Tongue (tissue), 3 donors: ENCODE measurements at places on chromosomes 2 and 18.

GRCh38 chr18:58057291-58057965 lies 13.4 kb downstream of the NEDD4L start:
- DNase-seq, result no peak

DNA sequence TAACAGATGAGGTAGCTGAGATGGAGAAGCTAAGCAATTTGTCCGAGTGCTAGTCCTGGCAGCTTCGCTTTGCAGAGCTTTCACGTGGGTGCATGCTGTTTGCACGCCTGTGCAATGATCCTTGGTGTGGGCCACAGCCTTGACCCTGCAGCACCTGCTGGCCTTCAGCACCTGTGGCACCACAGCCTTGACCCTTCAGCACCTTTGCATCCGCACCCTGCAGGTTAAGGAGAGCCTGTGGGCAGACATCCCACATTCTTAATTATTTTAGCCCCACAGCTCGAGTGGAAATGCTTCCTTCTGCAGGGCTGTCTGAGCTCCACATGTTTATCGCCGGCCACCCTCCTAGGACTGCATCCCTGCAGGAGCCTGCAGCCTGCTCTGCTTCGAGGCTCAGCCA lies 19.3 kb downstream of the NCK2 start:
- DNase-seq, result no peak

DNA sequence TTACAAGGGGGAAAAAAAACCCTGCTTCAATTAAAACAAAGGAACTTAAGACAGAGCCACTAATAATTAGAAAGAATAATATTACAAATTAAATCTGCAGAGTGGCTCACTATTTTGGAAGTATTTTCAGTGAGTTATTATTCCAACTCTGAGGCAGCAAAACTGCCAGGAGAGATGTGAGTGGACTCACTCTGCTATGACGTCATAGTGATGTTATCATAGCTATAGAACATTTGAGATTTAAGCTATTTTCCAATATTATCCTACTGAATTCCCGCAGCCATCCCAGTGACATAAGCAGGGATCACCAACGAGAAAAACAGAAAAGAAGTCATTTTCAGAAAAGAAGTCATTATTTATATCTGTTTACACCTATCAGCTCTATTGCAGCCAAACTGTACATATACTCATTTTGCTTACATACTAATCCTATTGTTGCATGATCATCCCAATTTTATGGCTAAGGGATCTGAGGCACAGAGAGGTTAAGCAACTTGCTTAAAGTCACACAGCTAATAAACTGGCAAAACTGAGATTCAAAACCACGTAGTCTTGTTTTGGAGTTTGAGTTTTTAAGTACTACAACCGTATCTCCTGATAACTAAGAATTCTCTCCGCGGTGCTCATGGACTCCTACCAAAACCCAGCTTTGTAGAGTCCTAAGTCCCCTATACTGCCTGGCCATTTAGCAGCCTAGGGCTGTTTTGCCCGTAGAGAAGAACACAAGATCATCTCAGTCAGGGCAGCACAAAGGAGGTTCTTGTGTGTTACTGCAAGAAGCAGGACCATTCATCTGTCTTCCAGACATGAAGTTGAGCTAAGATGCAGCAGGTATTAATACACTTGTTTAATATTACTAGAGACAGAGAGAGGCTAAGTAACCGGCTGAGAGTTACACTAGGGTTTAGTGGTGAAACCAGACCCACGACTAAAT lies 299.8 kb downstream of the TCF4 start:
- DNase-seq, result no peak

GRCh38 chr2:3264010-3264744 lies 113.4 kb downstream of the EIPR1 start:
- DNase-seq, result no peak

GRCh38 chr2:112483042-112483473 lies 1.1 kb downstream of the TTL start:
- peak; percentile 44 for DNase-seq

DNA sequence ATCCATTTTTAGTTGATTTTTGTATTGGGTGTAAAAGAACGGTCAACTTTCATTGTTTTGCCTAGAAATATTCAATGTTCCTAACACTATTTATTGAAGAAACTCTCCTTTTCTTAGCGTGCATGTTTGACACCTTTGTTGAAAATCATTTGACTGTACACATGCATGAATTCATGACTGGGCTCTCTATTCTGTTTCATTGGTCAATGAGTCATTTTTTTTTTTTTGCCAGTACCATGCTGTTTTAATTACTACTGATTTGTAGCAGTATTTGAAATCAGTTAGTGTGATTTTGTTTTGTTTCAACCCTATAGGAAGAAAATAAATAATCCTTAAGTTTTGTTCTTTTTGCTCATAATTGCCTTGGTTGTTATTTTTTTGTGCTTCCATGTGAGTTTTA lies 828.7 kb downstream of the SUCLG1 start:
- no peak for DNase-seq

GRCh38 chr2:230343747-230344146 lies 16.8 kb downstream of the SP140L start:
- no peak for DNase-seq

DNA sequence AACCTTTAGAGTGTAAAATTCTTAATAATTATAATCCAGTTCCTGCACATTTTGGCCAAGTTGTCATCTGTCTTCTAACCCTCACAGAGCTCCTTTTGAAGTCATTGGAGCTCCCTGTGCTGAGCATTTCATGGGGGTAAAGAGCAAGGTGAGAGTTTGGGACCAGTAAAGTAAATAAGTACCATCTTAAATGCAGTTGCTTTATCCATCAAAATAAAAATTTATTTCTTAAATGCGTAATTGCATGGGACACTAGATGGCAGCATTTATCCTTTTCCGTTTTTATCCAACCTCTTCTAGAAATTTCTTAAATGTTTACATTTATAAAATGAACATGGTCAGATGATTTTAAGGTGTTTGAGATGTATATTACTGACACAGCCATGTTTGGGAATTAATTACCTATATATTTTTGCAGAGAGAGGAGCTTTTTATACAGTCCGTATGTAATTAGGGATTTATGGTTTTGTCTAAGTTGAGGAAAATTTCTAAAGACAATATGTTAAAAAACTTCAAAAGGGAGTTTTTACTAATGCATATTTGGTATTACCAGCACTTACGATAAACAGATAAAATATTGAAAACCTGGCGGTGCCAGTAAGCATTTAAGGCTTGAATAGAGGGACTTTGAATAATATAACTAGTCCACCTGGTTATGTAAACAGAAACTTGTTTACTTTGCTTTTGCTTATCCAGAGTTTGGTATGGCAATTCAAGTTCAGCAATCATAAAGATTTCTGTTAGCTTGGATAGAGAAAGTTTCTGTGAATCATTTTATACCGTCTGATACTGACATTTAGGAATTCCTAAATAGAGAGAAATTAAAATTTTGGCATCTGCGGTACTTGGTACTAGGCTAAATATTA lies 54.5 kb downstream of the ACSL3 start:
- DNase-seq, result peak; percentile 29

GRCh38 chr2:141038341-141038740 lies 1092.5 kb downstream of the LRP1B start:
- DNase-seq, result no peak
